ENCODE measurements at places on chromosomes 2 and 18.
A peak's percentile ranks its signal among the peaks of the same experiment; 100 is the strongest.

GRCh38 chr2:12592296-12592695, 124.4 kb upstream of the TRIB2 start:
- no peak for DNase-seq

- no peak for DNase-seq
These were observed 9.1 kb downstream of the CNNM4 start for GRCh38 chr2:96769814-96770213.

- no peak for DNase-seq
These were observed 86.0 kb downstream of the EPHA4 start for GRCh38 chr2:221486106-221486505.

DNA sequence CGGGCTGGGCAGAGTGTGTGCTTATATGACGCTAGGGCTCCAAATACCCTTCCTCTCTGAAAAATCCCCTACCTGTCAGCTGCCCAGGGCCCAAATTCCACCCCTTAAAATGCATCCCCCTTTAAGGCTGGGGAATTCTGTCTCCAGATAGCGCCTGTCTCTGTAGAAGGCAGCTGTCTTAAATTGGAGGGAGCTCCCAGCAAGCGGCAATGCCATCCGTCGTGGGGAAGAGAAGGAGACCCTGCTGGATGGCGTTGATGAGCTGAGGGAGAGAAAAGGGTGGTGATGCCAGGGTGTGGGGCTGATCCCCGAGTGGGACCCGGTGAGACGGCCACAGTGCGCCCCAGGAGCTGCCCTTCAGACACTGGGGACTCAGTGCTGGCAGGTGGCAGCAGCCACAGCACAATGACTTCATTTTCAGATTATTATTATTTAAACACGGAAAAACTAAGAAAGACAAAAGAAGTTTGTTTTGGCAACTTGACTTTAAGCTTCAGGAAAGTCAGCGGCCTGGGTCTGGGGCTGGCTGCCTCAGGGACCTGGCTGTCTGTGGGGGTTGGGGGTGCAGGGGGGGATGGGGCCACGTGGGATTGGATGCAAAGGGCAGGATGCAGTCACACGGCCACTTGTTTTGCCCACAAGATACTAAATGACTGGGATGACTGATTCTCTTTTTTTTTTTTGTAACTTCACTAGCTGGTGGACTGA, 152.8 kb downstream of the TFCP2L1 start:
- no peak for DNase-seq

GRCh38 chr2:44959855-44960254, 18.4 kb downstream of the SIX3 start:
- DNase-seq: no peak

GRCh38 chr2:134335601-134336000, 81.7 kb downstream of the MGAT5 start:
- no peak for DNase-seq

DNA sequence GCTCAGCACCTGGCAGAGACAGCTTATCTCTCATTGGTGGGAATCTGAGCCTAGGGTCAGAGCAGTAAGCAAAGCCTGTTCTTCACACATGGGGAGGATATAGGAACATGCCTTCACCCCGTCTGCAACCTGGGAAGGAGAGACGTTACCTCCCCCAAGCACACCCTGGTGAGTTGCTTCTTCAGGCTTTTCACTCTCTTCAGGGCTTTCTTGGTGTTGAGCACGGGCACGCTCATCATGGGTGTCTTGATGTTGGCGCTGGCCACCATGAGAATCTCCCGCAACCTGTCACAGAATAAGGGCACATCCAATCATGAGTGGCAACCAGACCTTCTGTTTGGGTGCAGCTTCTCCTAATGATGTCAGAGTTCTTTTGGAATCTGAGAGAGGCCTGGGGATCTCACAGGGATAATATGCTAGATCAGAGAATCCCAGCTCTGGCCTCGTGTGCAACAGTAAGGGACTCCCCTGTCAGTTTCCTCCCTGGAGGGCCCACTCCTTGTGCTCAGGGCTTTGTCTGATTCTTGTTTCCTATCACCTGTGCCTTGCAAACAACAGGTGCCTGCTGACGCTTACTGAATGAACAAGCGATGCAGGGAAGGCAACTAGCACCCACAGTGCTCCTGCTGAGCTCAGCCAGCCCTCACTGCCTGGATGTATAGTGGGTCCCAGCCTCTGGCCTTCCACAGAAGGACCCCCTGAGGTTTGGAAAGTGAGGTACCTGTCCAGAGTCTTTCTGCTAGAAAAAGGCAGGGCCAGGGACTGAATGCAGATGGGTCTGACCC, 66.3 kb downstream of the POLR1A start:
- DNase-seq: peak; percentile 58

DNA sequence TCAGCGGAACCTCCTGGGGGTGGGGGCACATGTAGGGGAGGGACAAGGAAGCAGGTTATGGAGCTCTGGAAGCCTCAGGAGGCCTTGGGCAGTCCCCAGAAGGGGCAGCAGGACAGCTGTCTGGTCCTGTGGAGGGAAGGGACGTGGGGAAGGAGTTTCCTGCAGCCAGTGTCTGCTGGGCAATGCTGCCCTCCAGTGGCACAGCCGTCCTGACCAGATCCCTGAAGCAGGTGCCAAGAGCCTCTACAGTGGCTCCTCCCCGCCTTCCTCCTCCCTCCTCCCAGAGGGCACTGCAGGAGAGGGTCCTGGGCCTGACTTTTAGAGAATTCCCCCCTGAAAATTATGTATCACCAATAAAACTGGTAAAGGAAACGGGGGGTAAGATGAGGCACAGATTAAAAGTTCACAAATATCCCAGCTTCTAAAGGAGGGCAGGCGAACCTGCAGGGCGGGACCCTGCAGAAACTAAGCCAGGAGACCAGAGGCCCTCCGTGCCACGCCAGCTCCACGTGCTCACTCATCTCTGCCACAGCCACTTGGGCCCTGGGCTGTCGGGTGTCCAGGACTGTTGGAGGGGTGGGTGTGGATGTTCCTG, 258.5 kb downstream of the TWIST2 start:
- no peak for DNase-seq

GRCh38 chr18:14026199-14026598, 106.0 kb downstream of the ZNF519 start:
- DNase-seq: no peak

GRCh38 chr2:39546937-39547336, 109.9 kb upstream of the MAP4K3 start:
- no peak for DNase-seq

GRCh38 chr2:42979416-42979869, 187.1 kb upstream of the HAAO start:
- no peak for DNase-seq

GRCh38 chr2:235506997-235507615, 13.3 kb downstream of the AGAP1 start:
- DNase-seq: no peak

GRCh38 chr2:58054264-58054663, 7.7 kb downstream of the VRK2 start:
- no peak for DNase-seq

DNA sequence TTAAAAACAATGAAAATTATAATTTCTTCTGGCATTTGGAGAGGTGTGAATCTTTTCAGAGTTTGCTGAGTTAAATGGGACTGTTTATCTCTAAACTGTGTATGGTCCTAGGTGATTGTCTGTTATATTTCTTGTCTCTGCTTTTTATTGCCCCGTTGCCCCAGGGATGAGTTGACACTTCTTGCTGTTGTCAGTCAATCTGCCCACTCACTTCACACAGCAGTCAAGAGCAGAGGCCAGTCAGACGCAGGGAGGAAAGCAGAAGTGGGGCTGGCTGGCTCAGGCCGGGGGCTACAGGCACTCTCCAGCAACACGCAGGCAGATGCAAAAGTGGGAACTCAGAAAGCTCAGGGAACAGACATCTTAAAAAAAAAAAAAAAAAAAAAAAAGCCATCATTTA, 365.2 kb downstream of the CLIP4 start:
- DNase-seq: no peak
